ENCODE measurements at places on chromosomes 2 and 18. TPM values are rescaled to one million over a fixed set of nuclear protein-coding genes. Genes with fewer than 3 reads are reported as not detected.

DNA sequence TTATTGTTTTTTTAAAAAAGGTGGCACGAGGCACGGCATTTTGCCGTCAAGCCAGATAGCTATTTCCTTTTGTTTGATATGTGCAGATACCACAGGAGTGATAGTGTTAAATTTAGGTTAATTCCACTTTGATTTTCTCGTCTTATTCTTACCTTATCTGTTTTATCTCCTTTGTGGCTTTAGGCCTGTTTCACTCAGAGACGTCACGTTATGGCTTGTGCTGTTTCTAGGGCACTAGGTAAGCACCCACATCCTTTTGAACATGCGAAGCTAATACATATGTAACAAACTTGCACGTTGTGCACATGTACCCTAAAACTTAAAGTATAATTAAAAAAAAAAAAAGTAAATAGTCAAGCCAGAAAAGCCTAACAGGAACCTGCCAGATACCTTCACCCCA lies 57.8 kb downstream of the C18orf63 start:
- no peak for DNase-seq
- no peaks in the 10 kb centered on the region for H3K27me3 ChIP-seq
- H3K4me1 ChIP-seq, result no peaks in the 10 kb centered on the region
- no peak overlapping the region for H3K27ac ChIP-seq
- H3K36me3 ChIP-seq, result no peaks in the 10 kb centered on the region

- peaks cover 9% of the 10 kb centered on the region for H3K4me1 ChIP-seq
- no peaks in the 10 kb centered on the region for H3K27me3 ChIP-seq
- no peak overlapping the region for H3K27ac ChIP-seq
- H3K36me3 ChIP-seq, result no peaks in the 10 kb centered on the region
Measured at GRCh38 chr2:64228918-64229317, 84.7 kb upstream of the PELI1 start.

DNA sequence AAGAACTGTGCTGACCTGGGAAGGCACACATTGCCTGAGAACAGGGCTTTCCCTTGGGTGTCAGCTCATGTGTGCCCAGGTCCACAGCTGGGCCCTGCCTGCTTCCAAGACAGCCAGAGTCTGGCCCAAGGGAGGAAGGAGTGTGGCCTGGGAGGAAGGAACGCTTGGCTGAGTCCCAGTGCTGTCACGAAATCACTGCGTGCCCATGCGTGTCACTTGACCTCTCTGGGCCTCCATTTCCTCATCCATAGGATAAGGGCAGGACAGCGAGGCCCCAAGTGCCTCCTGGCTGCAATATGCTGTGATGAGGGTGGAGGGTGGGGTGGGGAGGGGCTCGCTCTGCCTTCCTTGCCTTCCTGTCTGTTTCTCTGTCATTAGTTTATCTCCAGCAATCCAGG lies 642 bp upstream of the KCNK3 start:
- H3K36me3 ChIP-seq, result no peaks in the 10 kb centered on the region
- H3K4me1 ChIP-seq, result peaks cover 38% of the 10 kb centered on the region
- H3K27me3 ChIP-seq, result no peaks in the 10 kb centered on the region
- H3K27ac ChIP-seq, result peak overlapping the region; percentile 72
- peak; percentile 85 for DNase-seq
- no peak overlapping the region for H3K4me3 ChIP-seq

GRCh38 chr2:194742706-194743105 lies 914.3 kb upstream of the SLC39A10 start:
- H3K4me3 ChIP-seq, result no peak overlapping the region
- no peaks in the 10 kb centered on the region for H3K36me3 ChIP-seq
- H3K27me3 ChIP-seq, result no peaks in the 10 kb centered on the region
- H3K4me1 ChIP-seq, result no peaks in the 10 kb centered on the region

DNA sequence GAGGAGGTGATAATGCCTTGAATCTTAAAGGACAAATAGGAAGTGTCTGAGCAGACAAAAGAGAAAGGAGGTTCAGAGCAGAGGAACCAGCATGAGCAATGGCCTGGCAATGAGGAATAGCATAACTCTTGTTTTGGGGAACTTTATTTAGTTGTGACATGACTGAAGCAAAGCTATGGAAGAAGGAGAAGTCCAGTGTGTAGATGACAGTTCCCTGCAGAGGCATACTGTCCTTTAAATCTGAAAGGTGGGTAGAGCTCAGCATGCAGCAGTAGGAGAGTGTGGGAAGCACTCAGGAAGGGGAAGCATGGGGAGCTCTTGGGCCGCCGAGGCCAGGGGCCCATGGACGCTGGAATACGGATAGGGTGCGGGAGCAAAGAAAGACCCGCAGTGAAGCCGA lies 173.8 kb downstream of the SEPTIN10 start:
- no peak overlapping the region for H3K27ac ChIP-seq
- H3K4me3 ChIP-seq, result no peak overlapping the region
- no peaks in the 10 kb centered on the region for H3K36me3 ChIP-seq
- H3K27me3 ChIP-seq, result no peaks in the 10 kb centered on the region
- no peak for DNase-seq
- peaks cover 8% of the 10 kb centered on the region for H3K4me1 ChIP-seq

DNA sequence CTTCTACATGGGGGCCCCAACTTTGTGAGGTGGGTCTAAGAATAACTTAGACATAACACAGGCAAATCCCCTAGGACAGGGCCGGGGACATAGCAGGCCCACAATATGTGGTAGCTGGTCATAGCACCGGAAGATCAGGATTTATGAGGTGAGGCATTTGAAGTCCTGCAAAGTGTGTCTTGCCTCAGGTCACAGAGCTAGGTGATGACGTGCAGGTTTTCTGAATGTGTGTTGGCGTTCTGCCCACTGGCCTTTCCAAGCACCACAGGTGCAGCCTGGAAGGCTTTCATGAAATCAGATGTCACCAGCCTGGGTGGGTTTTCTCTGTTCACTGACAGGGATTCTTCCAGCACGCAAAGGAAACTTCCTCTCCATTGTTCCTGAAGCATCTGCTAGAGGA lies 119.1 kb downstream of the LRATD1 start:
- DNase-seq, result peak; percentile 3
- no peaks in the 10 kb centered on the region for H3K27me3 ChIP-seq
- H3K27ac ChIP-seq, result no peak overlapping the region
- H3K4me3 ChIP-seq, result no peak overlapping the region

- H3K27me3 ChIP-seq, result no peaks in the 10 kb centered on the region
- H3K4me3 ChIP-seq, result no peak overlapping the region
- DNase-seq, result no peak
Measured at GRCh38 chr2:184294831-184295230, 303.5 kb upstream of the ZNF804A start.

GRCh38 chr2:190482451-190482850 lies 52.1 kb downstream of the NEMP2 start:
- H3K4me1 ChIP-seq, result peaks cover 21% of the 10 kb centered on the region
- no peak overlapping the region for H3K4me3 ChIP-seq
- H3K36me3 ChIP-seq, result no peaks in the 10 kb centered on the region
- DNase-seq, result no peak
- H3K27ac ChIP-seq, result no peak overlapping the region
- H3K27me3 ChIP-seq, result no peaks in the 10 kb centered on the region

DNA sequence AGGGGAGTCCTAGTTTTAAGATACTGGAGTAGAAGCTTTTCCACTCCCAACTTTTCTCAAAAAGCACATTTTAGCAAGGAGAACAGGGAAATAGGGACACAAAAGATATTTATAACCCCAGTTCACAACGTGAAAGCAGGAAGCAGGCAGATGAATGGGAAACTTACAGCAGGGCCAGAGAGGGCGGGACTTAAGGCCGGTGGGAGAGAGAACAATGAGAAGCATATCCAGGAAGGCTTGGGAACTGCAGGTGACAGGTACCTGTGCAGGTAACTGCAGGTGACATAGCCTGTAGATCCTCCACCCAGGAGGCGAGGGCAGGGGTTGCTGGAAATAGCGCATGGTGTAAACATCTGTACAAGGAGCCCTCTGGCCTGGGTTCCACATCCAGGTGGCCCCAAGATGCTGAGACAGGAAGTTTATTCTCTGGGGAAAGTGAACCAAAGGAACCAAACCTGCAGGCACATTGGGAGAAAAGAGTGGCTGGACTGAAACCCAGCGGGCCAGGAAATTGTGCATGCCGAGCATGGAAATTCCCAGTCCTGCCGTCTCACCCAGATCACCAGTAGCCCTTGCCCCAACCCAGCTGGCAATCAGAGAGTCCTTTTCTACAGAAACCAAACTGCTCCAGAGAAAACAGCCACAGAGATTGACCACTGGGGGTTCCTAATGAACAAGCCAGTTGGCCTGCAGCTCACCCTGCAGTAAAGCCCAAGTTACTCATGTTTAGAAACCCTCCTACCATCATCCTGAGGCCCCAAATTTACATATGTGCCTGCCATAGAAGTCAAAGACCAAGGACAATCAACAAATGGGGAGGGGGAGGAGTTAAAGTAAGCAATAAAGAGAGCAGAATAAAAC lies 24.3 kb upstream of the COL6A3 start:
- H3K4me3 ChIP-seq, result no peak overlapping the region
- peaks cover 29% of the 10 kb centered on the region for H3K4me1 ChIP-seq
- H3K27me3 ChIP-seq, result no peaks in the 10 kb centered on the region
- peak; percentile 52 for DNase-seq

GRCh38 chr2:95026471-95027368 lies 1.2 kb downstream of the MAL start:
- peak; percentile 57 for DNase-seq
- H3K36me3 ChIP-seq, result no peaks in the 10 kb centered on the region

DNA sequence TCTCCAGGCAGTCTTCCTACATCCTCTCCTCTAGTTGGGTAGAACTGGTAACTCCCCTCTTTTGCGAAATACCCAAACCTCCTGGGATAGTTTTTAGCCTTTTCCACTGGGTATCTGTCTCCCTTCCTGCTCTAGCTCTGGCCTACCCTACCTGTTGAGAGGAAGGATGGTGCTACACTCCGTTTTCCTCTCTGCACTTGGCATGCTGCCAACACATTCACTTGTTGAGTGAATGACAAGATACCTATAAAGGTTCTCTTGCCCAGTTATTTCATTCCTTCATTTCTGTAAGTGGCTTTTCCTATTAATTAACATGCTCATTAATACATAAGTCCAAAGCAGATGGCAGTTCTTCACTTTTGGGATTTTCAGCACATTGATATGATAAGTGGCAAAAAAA lies 293.8 kb downstream of the CNTNAP5 start:
- H3K4me1 ChIP-seq, result no peaks in the 10 kb centered on the region
- no peaks in the 10 kb centered on the region for H3K27me3 ChIP-seq
- DNase-seq, result no peak
- H3K36me3 ChIP-seq, result no peaks in the 10 kb centered on the region

- DNase-seq, result no peak
- H3K27ac ChIP-seq, result no peak overlapping the region
- peaks cover 25% of the 10 kb centered on the region for H3K4me1 ChIP-seq
- no peaks in the 10 kb centered on the region for H3K36me3 ChIP-seq
- H3K4me3 ChIP-seq, result no peak overlapping the region
- no peaks in the 10 kb centered on the region for H3K27me3 ChIP-seq
Measured at GRCh38 chr2:121561617-121562268, 31.1 kb downstream of the RNU4ATAC start.

DNA sequence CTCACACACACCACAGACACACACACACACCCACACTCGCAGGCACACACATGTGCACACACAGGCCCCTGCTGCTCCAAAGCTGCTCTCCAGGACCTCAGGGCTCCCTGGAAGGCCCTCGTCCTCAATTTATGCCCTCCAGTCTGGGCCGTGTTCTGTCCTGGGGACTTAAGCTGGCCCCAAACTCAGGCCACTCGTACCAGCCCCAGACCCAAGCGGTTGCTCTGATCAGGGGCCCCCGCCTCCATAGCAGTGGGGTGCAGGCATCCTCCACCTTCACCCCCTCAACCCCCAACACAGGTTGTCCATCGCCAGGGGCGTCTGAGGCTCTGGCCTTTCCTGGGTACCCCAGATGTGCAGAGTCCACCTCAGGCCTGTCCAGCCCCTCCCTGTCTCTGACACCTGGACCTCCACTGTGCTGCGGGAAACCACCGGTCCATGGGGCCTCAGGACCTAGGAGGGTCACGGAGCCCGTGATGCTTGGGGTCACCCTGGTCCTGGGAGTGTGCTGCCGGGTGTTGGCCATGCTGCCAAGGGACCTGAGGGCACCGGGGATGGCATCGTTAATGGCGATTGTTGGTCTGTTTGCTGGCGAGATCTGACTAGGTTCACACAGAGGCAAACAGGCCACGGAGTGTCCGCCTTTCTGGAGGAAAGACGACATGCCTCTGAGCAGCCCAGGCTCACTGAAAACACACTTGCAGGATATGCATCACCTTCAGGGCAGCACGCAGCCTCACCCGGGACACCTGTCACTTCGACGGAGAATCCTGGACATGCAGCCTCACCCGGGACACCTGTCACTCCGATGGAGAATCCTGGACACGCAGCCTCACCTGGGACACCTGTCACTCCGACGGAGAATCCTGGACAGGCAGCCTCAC lies 155.6 kb downstream of the NDUFA10 start:
- H3K4me1 ChIP-seq, result no peaks in the 10 kb centered on the region
- no peaks in the 10 kb centered on the region for H3K36me3 ChIP-seq
- no peaks in the 10 kb centered on the region for H3K27me3 ChIP-seq
- DNase-seq, result no peak
- H3K27ac ChIP-seq, result no peak overlapping the region

The CCDC148 gene
- total RNA-seq, result 4.6 TPM

The LCT gene
- total RNA-seq, result not detected

The DHRS9 gene
- not detected for total RNA-seq

The PROKR1 gene
- not detected for total RNA-seq

The KIF3C gene
- total RNA-seq, result 13.8 TPM

The ANKRD30B gene
- 0.11 TPM for total RNA-seq

The SNRNP27 gene
- total RNA-seq, result 60.7 TPM

The IL1F10 gene
- not detected for total RNA-seq

The CD207 gene
- not detected for total RNA-seq

The COL4A4 gene
- total RNA-seq, result 41.7 TPM

The RUFY4 gene
- not detected for total RNA-seq

The SERPINB13 gene
- not detected for total RNA-seq

The MC4R gene
- total RNA-seq, result not detected

The SLC38A11 gene
- total RNA-seq, result 3.7 TPM

The LIMS4 gene
- 17.3 TPM for total RNA-seq

Data from thyroid gland (tissue), 4 donors.